ENCODE measurements at places on chromosomes 6 and 20. TPM values are rescaled to one million over a fixed set of nuclear protein-coding genes. Genes with fewer than 3 reads are reported as not detected.

Gene NELFE
- 117 TPM for total RNA-seq

Gene FAM229B
- total RNA-seq = 11.3 TPM

Gene RAMACL
- total RNA-seq = 0.19 TPM

GRCh38 chr20:57501461-57502335 is 23.2 kb downstream of the CTCFL start:
- peak; percentile 83 for DNase-seq

DNA sequence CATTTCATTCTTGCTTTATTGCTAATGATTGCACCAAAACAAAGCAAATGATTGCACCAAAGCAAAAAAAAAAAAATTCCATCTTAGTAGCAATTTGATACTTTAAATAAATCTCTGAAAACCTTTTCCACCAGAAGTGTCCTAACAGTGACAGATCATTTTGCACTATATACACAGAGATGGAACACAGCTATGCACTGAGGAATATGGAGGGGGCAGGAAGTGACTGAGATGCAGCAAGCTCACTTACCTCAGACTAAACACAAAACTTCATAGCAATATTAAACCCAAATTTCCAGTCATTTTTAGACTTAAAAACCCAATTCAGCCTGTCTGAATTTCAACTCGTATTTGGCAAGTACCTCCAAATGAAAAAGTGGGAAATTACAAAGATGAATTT is 41.2 kb downstream of the HIVEP2 start:
- peak; percentile 23 for DNase-seq

- no peak for DNase-seq
These were observed 282.7 kb downstream of the ADGB start for GRCh38 chr6:146881228-146882181.

GRCh38 chr20:21397341-21398108 is at the start of gene NKX2-4:
TSS of gene NKX2-4 (minus strand) at chr20:21397526. CDS start at chr20:21397399, 127 bp downstream.
- DNase-seq = no peak

GRCh38 chr6:145147559-145147958 is 587.8 kb downstream of the EPM2A start:
- DNase-seq = peak; percentile 49

DNA sequence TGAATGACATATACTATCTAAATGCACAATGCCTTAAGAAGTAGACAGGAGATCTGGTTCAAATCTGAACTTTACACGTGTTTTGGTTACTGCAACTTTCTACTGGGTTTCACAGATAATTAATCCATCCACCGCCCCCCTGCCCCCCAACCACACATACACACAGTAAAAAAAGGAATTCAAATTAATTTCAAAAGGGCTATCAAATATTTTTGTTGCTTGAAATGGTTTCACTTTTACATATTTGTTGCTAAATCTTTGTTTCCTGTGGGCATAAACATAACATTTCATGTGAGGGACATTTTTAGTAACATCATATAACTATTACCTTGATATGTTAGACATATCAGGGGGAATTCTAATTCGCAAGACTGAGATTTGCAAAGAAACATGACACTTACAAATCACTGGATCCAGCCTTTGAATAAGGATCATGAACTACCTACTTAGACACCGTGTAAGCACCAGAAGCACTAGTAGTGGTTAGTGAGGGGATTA is 7.5 kb downstream of the NEDD9 start:
- DNase-seq = no peak

DNA sequence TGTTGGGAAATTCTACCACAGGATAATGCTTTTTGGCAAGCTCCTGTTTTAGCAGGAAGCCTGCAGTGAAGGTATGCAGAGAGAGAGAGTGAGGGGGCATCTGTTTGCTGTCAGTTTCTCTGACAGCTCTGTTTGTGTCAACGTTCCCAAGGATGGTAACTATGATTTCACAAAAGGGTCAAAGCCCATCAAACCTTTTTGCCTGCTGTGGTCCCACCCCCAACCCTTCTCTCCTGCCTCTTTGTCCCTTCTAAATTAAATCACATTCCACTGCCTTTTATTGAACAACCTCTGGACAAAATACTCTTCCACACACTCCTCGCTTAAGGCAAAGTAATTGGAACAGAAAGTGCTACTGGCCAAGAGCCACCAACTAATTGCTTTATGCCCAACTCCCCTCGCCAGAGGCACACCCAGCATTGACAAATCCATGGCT is 128.3 kb downstream of the TSHZ2 start:
- DNase-seq = no peak

- no peak for DNase-seq
These were observed 932.0 kb downstream of the C6orf118 start for GRCh38 chr6:164377348-164377918.

GRCh38 chr6:44456070-44456965 is 68.8 kb downstream of the CDC5L start:
- peak; percentile 63 for DNase-seq

DNA sequence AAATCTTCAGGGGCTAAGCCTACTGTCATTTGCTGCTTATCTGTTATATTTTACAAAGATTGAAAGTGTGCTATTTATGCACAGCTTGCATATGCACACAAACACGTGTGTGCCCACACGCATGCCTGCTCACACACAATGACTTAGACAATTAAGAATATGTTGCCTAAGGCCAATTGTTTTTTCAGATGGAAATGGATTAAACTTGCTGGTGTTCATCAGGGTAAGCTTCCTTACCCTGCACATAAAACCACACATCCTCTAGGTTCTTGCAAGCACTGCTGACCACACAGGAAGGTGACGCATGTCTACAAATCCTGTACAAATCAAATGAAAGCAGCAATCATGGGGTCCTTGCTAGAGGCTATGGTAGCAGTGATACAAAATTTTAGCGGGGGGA is 58.4 kb downstream of the GJA10 start:
- DNase-seq = peak; percentile 77

DNA sequence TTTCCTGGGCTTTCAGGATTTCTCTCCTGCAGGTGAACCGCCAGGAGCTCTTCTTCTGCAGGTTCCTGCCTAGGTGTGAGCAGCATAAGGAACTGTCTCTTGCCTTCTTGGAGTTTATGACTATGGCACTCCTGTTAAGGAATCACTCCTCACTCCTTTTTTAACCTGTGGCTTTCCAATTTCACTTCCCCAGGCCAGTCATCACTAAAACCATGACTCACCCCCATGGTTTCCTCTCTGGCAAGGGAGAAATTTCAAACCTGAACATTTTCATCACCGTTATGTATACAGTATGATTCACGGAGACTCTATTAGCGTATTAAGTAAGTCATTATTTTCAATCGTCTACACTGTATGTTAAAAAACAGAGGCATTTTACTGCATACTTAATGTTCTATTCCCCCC is 78.2 kb upstream of the ARID1B start:
- DNase-seq = peak; percentile 64

- no peak for DNase-seq
These were observed 37.2 kb upstream of the HACE1 start for GRCh38 chr6:104896914-104897313.

- no peak for DNase-seq
These were observed 288.0 kb downstream of the PHACTR1 start for GRCh38 chr6:13004601-13005000.

DNA sequence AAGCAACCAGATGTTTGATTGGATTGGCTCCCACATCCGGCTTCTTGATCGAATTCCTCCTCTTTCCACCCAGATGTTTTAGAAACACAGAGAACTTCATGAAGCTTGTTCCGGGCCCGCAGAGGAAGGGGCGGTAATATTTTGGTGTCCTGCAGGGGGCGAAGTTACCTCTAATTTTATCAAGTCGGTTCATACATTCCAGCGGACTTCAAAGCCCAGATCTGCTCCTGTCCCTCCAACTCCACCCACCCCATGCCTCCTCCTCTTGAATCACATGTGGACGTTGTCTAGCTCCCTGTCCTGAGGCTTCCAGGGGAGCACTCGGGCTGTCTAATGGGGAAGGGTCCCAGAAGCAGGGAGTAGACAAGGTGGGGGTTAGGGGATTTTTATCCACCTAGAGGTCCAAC is 2.9 kb upstream of the BMP6 start:
- peak; percentile 70 for DNase-seq

DNA sequence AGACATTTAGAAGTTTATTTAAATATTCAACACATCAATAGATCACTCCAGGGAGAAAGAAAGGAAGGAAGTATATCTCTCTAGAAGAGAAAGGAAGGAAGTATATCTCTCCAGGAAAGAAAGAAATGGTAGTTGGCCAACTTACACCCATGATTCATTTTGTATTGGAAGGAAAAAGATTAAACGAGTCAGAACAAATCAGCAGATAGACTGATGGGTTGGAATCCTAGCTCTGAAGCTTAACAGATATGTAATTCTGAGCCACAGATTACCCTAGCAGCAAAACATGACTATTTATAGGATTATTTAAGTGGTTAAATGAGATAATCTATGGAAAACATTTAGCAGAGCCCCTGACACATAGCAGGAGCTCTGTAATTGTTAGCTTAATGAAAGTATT is 27.1 kb downstream of the COL12A1 start:
- no peak for DNase-seq

DNA sequence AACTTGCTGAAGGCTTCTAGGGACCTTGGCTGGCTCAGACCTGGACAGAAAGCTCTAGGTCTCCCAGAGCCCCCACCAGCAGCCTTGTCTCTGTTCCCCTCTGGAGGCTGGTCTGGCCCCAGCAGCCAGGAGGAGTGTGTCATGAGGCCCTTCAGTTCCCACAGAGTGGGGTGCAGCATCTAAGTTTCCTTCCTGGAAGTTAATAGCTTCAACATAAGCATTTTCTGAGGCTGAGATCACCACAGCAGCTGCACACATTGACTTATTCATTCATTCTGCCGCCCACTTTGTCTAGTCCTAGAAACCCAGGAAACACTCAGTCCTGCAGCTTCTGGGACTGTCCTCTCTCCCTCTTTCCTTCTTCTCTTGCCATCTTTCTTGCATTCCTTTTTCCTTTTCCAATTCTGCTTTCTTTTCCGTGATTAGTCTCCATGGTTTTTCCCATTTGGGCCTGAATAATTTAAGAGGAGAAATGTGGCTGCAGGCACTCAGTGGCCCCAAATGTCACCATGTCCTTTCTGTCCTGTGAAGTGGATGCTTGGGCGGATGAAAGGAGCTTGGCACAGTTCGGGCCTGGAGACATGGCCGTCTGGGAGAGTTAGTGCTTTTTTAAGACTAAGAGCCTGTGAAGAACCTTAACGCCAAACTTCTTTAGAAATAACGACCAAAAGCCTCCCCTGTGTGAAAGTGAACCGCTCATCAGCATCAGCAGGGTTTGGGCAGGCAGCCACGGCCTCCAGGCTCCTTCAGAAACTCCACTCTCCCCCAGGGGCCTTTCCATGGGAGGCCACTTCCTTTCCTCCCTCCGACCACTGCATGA is 31.0 kb upstream of the PCMTD2 start:
- DNase-seq = peak; percentile 92

GRCh38 chr20:56805313-56805712 is 176.2 kb downstream of the TFAP2C start:
- no peak for DNase-seq

- peak; percentile 45 for DNase-seq
These were observed 445.4 kb upstream of the DEFB115 start for GRCh38 chr20:30811885-30812671.

Data from A172 (cell line).